ENCODE measurements at places on chromosomes 11 and 22.

GRCh38 chr11:2779981-2780849, 80.4 kb upstream of the KCNQ1OT1 start:
- peak; percentile 24 for DNase-seq

DNA sequence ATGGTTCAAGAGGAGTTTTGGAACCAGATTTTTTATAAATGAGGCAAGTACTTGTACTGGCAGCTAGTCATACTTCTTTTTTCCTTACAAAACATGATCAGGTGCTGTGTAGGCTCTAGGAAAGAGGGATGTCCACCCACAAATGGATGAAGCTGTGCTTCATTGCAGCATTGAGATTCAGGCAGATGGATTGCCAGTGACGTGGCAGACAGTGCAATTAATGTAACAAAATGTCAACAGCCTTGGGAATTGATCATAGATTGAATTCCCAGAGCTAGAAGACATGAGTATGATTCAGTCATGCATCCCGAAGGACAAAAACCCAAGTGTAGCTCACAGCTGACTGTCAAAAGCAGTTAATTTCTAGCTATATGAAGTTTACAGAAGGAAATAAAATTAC, 99.2 kb upstream of the RASSF10 start:
- no peak for DNase-seq

DNA sequence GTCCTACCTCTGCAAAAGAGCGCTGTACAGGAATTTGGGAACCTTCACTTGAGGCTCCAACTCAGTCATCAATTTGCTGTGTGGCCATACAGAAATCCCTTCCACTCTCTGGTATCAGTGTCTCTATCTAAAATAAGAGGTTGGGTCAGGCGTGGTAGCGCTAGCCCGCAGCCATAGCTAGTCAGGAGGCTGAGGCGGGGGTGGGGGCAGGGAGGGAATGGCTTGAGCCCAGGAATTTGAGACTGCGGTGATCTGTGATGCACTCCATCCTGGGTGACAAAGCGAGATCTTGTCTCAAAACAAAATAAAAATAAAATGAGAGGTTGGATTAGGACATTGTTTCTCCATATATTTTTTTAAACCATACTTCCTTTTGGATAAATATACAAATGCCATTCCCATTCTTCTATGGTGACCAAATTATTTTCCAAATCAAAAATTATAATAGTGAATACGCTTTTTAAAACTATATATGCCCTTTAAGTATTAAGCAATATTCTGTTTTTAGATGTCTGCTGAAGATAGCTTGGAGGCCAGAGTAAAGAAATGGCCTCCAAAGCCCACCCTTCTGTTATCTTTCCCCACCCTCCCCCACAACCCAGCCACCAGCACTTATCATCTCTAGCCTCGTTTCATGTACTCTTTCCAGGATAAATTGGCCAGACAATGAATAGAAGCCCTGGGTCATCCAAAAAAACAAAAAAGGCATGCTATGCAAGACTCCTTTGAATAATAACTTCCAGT, 87.2 kb downstream of the PLEKHA7 start:
- DNase-seq: no peak

DNA sequence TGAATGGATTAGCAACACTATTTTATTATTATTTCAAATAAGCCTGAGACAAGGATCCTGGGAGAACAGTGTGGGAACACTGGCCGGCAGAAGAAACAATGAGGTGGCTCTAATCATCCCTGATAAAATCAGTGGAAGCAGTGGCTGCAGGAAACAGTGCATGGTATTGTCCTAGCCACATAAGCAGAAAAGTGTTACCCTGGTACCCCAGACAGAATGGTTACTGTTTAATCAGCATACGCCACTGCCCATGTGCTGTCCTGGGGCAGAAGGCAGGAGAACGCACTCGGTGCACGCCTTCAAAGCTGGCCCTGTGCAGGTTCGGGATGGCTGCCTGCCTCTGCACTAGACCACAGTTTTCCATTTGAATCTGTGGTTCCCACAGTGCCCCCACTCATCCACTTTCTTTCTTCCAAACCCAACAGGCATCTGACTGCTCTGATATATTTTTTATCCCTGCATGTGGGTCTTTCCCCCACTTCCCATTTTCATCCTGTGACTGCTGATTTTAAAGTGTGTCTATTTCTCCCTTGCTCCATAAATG, 25.7 kb downstream of the OPCML start:
- no peak for DNase-seq

DNA sequence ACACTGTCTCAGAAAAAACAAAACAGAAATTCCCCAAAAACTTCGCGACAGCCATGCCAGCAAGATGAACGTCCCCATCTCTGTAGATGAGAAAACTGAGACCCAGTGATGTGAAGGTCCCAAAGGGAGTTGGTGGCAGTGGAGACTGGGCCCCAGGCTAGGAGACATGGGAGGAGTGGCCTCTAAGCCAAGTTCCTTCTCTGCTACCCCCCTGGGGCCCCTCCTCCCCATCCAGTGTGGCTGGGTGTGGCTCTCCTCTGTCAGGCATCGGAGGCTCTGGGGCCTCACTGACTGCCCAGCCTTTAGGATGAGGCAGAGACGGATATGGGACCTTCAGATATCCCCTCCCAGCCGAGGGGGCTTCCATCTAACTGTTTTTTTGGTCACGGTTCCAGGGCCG, 9.8 kb downstream of the RELT start:
- no peak for DNase-seq

DNA sequence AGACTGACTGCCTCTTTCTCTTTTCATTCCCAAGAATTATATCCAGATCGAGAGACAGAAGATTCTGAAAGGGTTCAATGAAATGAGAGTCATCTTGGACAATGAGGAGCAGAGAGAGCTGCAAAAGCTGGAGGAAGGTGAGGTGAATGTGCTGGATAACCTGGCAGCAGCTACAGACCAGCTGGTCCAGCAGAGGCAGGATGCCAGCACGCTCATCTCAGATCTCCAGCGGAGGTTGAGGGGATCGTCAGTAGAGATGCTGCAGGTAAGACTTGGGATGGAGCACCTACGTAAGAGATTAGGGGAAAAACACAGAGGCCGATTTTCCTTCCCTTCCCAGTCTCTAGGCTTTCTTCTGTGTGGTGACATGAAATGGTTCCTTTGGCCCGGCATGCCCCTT, 8.7 kb downstream of the TRIM22 start:
- DNase-seq: no peak

GRCh38 chr11:28951191-28951590, 843.0 kb downstream of the METTL15 start:
- DNase-seq: no peak

DNA sequence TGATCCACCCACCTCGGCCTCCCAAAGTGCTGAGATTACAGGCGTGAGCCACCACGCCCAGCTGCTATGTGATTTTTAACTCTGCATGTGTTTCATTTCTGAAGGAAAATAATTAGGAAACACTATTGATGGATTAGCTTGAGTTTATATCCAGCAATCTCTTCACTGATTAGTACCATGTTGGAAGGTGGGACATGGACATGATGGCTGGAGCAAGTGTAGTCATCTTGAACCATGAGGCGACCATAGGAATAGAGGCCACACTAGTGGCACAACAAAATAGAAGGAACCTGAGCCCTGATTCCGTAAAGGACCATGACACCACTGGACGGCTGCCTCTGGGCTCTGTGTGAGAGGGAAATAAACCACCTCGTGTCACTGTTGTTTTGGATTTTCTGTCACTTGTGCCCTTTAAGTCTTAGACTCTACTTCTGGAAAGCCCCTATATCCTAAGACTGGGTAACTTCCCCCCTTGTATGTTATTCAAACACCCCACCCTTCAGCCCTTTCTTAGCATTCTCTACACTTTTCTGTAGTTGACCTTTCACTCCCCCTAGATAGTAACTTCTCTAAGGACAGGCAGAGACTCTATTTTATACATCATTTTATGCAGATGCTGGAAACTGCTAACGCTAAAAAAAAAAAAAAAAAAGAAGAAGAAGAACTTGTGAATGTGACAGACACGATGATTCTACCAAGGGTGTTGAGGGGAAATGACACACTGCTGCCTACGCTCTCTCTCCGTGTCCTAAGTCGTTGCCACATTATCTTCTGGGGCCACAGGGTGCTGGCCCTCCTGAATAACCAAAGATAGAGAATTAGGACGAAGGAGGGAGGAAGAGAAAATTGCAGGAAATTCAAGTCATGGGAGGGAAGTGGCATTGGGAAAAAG, 2.7 kb upstream of the VPS37C start:
- no peak for DNase-seq

- DNase-seq: no peak
Observed at GRCh38 chr22:44887941-44888366, 121.9 kb downstream of the PHF21B start.

DNA sequence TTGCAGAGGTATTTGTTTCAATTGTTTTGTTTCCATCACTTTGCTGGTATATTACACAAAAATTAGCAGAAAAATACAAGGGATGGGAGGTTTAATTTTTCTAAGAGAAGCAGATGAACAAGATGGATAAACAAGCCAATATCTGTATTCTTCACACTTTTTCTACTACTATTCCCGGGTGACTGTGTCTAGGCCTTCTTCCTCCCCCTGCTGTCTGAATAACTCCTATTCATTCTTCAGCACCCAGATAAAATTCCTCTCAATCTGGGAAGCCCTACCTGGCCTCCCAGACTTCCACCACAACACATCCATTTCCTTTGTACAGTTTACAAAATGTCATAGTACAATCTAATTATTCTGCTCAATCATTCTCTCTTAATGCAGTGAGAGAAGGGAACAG, 666.6 kb upstream of the TENM4 start:
- no peak for DNase-seq

DNA sequence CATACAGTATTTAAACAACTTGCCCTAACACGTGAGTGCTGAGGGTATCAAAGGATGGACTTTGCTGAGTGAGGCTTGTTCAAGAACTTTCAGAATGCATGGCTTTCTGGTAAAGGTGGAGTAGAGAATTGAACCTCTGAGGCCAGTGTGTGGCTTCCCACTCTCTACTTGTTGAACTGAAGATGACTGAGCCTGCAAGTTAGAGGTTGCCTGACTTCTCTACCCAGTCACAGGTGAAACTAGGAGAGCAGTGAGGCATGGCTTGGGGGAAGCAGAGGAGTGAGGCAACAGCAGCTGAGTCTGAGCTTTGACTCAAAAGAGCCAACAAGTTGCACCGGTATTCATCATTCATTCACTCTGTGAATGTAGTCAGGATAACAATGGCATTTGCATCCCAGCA, 256.4 kb upstream of the SESN3 start:
- DNase-seq: no peak

GRCh38 chr11:20027556-20028013, 132.7 kb downstream of the DBX1 start:
- DNase-seq: no peak

DNA sequence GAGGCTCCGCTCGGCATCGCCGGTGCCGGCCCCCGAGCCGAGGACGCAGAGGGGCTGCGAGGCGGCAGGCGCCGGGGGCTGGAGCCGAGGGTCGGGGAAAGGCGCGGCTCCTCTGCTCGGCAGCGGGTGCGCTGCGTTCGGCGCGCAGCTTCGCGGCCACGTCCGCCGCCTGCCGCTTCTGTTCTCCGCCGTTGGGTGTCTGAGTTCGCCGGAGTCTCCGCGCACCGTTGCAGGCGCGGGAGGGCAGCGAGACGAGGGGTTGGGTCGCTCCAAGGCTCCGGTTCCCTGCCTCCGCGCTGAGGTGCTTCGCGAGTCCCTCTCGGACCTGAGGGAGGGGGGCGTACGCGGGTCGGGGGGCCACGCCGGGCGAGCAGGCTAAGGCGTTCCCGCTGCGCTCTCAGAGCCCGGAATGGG, 347 bp downstream of the MN1 start:
- peak; percentile 50 for DNase-seq

DNA sequence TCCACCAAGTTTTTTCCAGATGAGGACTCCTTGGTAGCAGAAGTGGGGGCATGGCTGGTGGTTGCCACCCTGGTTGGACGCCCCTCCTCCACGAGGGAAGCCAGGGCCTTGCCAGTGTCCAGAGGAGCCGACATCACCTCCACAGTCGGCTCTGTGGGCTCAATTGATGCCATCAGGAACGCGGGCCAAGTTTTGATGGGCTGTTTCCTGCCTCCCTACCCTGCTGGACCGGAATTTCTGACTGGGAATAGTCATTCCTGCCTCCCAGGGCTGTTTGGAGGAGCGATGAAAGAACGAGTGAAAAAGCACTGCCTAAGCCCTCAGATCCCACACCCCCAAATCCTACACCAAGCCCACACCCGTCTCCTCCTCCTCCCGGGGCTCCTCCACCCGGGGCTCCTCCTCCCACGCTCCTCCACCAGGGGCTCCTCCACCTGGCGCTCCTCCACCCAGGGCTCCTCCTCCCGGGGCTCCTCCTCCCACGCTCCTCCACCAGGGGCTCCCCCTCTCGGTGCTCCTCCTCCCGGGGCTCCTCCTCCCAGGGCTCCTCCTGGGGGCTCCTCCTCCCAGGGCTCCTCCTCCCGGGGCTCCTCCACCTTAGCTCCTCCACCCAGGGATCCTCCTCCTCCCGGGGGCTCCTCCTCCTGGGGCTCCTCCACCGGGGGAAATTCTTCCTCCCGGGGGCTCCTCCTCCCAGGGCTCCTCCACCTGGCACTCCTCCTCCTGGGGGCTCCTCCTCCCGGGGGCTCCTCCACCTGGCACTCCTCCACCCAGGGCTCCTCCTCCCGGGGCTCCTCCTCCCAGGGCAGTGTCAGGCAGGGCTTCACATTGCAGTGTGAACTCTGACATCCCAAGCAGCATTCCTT, 10.0 kb upstream of the PRR5 start:
- no peak for DNase-seq

DNA sequence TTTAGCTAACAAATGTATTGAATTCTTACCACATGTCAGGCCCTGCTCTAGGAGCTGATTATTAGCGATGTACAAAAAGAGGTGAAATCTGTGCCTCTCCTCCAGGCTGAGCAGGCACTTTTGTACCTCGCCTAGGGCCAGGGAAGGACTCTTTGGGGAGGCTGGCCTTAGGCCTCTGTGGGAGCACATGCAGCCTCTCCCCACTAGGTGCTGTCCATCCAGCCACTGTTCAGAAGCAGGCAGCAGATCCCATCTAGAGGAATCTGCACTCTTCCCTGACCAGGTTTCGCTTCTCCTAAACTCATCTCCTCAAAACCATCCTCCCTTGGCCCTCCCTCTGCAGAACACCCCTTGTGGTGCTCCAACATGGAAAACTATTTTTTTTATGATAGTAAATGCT, 51.9 kb upstream of the WT1 start:
- DNase-seq: no peak

DNA sequence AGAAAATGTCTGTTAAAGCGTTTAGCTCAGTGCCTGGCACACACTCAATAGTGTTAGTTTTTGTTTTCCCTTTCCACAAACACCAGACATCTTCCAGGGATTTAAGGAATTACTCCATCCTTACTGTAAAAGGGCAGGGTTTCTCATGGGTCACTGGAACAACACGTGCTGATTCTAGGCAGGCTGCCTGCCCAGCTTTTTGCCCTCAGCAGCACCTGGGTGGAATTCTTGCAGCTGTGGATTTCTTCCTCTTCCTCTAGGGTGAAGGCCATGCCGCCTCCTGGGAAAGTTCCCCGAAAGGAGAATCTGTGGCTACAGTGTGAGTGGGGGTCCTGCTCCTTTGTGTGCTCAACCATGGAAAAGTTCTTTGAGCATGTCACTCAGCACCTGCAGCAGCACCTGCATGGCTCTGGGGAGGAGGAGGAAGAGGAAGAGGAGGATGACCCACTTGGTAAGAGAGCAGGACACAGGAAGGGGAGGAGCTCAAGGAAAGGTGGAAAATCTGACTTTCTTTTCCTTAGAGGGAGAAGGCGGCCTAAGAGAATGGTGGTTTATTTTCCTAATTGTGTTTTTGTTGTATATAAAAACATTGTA, 5.4 kb downstream of the HINFP start:
- no peak for DNase-seq
